T-helper 2 cell treated with Interferon-gamma antibody and Interleukin-4, amounts not matched to agents 5 μg/mL and 100 μg/mL, for 36 hours (primary cell): ENCODE measurements at places on chromosomes 4 and X.

GRCh38 chr4:153649572-153649991, 34.5 kb upstream of the TLR2 start:
- no peak for DNase-seq

GRCh38 chrX:33134164-33134563, 77.2 kb downstream of the DMD start:
- no peak for DNase-seq

GRCh38 chr4:169225812-169226211, 44.9 kb downstream of the SH3RF1 start:
- DNase-seq: no peak

GRCh38 chr4:41644288-41644914, 104.1 kb downstream of the PHOX2B start:
- DNase-seq: no peak

- DNase-seq: no peak
These were observed 770.4 kb upstream of the NDST4 start for GRCh38 chr4:115883847-115884246.

DNA sequence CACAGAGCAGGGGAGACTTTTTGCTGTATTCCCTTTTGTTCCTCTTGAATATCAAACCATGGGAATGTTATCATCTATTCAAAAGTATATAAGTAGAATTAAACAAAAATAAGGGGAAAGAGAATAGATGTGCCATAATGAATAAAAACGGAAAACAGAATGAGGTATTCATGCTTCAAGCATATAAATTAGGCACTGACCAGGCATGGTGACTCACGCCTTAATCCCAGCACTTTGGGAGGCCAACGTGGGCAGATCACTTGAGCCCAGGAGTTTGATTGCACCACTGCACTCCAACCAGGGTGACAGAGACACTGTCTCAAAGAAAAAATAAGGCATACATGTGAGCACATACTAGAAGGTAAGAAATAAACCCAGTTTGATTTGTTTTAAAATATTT, 16.3 kb upstream of the NEUROG2 start:
- no peak for DNase-seq

GRCh38 chr4:33924239-33924638, 2320.1 kb downstream of the ARAP2 start:
- no peak for DNase-seq

DNA sequence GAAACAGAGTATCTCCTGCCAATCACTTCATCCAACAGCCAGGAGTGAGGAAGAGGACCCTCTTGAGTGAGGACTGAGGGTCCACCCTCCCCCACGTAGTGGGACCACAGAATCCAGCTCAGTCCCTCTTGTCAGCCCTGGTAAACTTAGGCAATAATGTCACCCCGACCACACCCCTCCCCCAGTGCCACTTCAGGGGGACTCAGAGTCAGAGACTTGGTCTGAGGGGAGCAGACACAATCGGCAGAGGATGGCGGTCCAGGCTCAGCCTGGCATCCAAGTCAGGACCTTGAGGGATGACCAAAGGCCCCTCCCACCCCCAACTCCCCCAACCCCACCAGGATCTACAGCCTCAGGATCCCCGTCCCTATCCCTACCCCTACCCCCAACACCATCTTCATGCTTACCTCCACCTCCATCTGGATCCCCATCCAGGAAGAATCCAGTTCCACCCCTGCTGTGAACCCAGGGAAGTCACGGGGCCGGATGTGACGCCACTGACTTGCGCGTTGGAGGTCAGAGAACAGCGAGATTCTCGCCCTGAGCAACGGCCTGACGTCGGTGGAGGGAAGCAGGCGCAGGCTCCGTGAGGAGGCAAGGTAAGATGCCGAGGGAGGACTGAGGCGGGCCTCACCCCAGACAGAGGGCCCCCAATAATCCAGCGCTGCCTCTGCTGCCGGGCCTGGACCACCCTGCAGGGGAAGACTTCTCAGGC, at the start of the genes CSAG1 and MAGEA12:
TSS of gene CSAG1 (minus strand) at position 461 of the 715 bp plus-strand sequence. CDS start 1,261 bp downstream, outside the sequence.
TSS of gene MAGEA12 (plus strand) at position 497 of the 715 bp plus-strand sequence. CDS start 2,405 bp downstream, outside the sequence.
- DNase-seq: no peak
